ENCODE measurements at places on chromosomes 2 and 18. TPM values are rescaled to one million over a fixed set of nuclear protein-coding genes. Genes with fewer than 3 reads are reported as not detected.

DNA sequence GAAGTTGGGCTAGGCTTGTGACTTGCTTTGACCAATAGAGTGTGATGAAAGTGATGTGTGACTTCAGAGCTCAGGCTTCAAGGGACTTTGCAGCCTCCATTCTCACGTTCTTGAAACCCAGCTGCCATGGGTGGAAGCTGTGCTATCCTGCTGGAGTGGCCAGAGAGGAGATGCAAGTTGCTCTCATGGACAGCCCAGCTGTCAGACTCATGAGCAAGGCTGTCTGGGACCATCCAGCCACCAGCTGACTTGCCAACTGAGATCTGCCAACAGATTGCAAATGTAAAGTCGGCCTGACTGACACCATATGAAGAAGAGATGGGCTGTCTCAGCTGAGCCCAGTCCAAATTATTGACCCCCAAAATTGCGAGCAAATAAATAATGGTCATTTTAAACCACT lies 226.4 kb upstream of the CXCR4 start:
- H3K27ac ChIP-seq = no peak overlapping the region
- H3K27me3 ChIP-seq = no peaks in the 10 kb centered on the region
- DNase-seq = no peak

- H3K4me3 ChIP-seq = no peak overlapping the region
- no peaks in the 10 kb centered on the region for H3K36me3 ChIP-seq
- DNase-seq = no peak
- H3K27me3 ChIP-seq = no peaks in the 10 kb centered on the region
- peaks cover 2% of the 10 kb centered on the region for H3K4me1 ChIP-seq
These were observed 15.6 kb upstream of the PPP1CB start for GRCh38 chr2:28736034-28736433.

The IL37 gene
- total RNA-seq = not detected

- peaks cover 66% of the 10 kb centered on the region for H3K4me1 ChIP-seq
- H3K36me3 ChIP-seq = peaks cover 6% of the 10 kb centered on the region
- no peak for DNase-seq
- no peak overlapping the region for H3K4me3 ChIP-seq
These were observed 104.8 kb downstream of the MAP4K4 start for GRCh38 chr2:101802329-101802728.

- H3K27me3 ChIP-seq = no peaks in the 10 kb centered on the region
- no peaks in the 10 kb centered on the region for H3K36me3 ChIP-seq
- H3K27ac ChIP-seq = no peak overlapping the region
- H3K4me1 ChIP-seq = peaks cover 60% of the 10 kb centered on the region
- no peak for DNase-seq
- H3K4me3 ChIP-seq = no peak overlapping the region
These were observed 151.8 kb downstream of the HDAC4 start for GRCh38 chr2:239249048-239249447.

GRCh38 chr2:23135481-23136100 lies 249.4 kb upstream of the KLHL29 start:
- no peaks in the 10 kb centered on the region for H3K36me3 ChIP-seq
- peaks cover 3% of the 10 kb centered on the region for H3K4me1 ChIP-seq
- no peak overlapping the region for H3K27ac ChIP-seq
- H3K4me3 ChIP-seq = no peak overlapping the region
- no peak for DNase-seq

DNA sequence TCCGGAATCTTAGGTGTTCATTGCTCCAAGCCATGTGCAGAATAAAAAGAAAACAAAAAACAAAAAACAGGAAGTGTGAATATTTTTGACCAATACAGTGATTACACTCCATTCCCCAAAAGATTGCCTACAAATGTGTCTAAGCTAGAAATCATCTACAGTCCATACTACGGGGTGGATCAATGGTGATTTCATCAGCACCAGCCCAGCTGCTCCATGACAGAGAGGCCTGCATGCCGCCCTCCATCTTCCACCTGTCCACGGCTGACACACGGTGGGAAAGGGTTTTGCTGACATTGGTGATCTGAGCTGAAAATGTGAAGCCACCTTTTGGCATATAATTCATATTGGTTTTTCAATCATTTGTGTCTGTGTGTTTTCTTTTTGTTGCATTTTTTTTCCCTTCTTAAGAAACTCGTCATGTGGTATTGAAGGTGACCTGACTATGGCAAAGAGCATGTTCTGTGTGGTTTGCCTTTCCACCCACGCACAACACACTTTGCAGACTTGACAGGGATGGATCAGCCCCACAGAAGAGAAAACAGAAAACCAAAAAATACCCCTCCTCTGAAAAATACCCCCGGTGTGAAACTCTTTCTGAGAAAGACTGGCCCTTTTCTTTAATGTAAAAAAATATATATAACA lies 533.1 kb downstream of the RNF144A start:
- H3K4me1 ChIP-seq = peaks cover 66% of the 10 kb centered on the region
- peak; percentile 75 for DNase-seq
- peaks cover 2% of the 10 kb centered on the region for H3K36me3 ChIP-seq
- H3K4me3 ChIP-seq = peak overlapping the region; percentile 41
- peak overlapping the region; percentile 88 for H3K27ac ChIP-seq

The ZBTB7C gene
- not detected for total RNA-seq

GRCh38 chr2:74391209-74391579 lies 11.1 kb upstream of the DCTN1 start:
- peak overlapping the region; percentile 92 for H3K4me3 ChIP-seq
- H3K27me3 ChIP-seq = no peaks in the 10 kb centered on the region
- peaks cover 2% of the 10 kb centered on the region for H3K36me3 ChIP-seq
- peaks cover 4% of the 10 kb centered on the region for H3K4me1 ChIP-seq
- peak overlapping the region; percentile 69 for H3K27ac ChIP-seq
- DNase-seq = peak; percentile 26

GRCh38 chr2:85578243-85579180 lies 1.1 kb downstream of the VAMP8 start:
- peaks cover 9% of the 10 kb centered on the region for H3K36me3 ChIP-seq
- peak overlapping the region; percentile 90 for H3K4me3 ChIP-seq
- peaks cover 33% of the 10 kb centered on the region for H3K4me1 ChIP-seq
- H3K27ac ChIP-seq = peak overlapping the region; percentile 87
- H3K27me3 ChIP-seq = no peaks in the 10 kb centered on the region

The ACVR2A gene
- 6.0 TPM for total RNA-seq

DNA sequence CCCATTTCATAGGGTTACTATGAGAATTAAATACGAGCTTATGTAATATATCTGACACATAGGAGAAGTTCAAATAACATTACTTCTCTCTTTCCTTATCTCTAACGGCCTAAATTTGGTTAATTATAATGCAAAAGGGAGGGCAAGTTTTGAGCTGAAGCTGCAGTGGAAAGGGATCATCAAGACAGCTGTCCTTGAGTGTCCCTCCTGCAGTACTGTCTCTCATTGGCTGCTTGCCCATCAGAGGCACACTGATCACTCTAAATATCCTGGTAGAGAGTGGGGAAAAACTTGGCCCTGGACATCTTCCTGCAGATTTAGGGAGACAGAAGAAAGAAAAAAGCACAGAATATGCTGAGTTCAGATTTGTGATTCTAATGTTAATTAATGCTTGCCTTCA lies 186.0 kb downstream of the CAMKMT start:
- H3K27me3 ChIP-seq = no peaks in the 10 kb centered on the region
- no peak for DNase-seq
- H3K36me3 ChIP-seq = peaks cover 6% of the 10 kb centered on the region
- H3K4me1 ChIP-seq = peaks cover 6% of the 10 kb centered on the region

The PIGN gene
- 21.2 TPM for total RNA-seq

DNA sequence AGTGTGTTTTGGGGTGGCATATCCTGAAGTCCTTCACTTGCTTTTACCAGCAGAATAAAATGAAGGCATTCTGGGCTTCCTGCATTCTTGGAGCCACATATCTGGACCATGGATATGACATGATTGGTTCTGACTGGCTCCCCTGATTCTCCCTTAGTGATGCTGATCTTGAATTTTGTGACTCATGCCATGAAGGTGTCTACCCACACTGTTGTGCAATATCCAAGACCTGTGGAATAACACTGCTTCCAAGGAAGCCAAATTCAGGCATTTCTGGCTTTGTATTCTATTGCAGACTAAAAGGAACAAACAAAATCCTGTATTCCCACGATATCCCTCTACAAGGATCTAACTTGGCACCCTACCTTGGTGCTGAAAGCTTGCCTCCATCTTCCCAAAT lies 125.8 kb downstream of the LYPD6B start:
- no peak overlapping the region for H3K27ac ChIP-seq
- peaks cover 28% of the 10 kb centered on the region for H3K4me1 ChIP-seq
- peaks cover 35% of the 10 kb centered on the region for H3K27me3 ChIP-seq
- DNase-seq = no peak

DNA sequence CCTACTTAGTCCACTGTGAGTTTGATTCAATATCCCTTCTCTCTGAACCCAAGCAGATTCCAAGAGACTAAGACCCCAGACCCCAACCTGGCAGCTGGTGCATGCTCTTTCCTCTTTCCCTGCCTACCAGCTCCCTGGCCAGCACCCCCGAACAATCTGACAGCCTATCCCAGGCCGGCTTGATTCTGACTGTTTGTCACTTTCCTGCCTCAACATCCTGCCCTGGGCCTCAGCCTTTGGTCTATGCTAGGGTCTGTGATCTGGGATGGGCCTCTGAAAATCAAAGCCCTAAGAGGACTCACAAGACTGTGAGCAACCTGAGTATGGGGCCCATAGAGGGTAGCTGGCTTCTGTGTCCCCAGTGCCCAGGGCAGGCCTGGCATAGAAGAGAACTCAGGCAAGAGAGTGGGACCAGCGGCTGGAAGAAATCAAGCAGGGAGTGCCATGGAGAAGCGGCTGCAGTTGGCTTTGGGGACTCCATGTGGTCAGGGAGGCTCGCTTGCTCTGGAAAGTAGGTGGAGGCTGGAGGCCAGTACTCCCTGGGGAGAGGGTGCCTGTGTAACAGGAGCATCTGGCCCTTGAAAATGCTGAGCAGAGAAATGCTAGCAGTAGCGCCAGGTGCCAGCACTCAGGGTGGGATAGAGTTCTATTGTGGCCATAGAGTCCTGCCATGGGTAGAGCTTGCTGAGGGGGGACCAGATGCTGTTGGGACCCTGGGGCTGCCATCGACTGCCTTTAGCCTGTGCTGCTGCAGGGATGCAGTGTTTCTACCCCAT lies 343.9 kb downstream of the DYSF start:
- no peak for DNase-seq
- no peaks in the 10 kb centered on the region for H3K4me1 ChIP-seq
- H3K27ac ChIP-seq = no peak overlapping the region

The TNS1 gene
- 0.40 TPM for total RNA-seq
